ENCODE measurements at places on chromosomes 3 and 15.

DNA sequence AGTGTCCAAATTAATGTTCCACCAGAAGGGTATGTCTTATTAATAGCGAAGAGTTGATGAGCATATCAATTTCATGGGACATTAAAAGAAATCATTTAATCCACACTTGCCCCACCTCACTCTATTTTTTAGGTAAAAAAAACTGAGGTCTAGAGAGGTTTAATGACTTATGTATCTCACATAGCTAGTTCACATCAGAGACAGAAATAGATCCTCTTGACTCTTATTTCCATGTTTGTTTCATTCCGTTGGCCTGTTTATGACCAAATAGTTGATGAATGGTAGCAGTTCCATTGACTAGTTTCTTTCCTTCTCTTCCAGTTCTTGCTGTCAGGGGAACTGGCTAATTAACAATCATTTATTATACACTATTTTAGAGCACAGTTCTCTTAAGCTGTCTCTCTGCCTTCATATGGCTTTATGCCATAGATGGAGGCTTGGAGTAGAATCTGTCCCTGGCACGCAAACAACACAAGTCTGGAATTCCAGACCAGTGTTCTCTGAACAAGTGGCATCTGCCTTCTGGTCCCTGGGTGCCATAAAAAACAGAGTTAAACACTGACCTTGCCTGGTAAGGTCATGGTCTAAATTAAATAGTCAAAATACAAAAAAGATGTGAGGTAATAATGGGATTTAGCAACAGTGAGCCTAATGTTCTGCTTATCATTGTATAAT is 220.0 kb upstream of the CGNL1 start:
- no peak for DNase-seq

- no peak for DNase-seq
Measured at GRCh38 chr3:177642804-177643125, 445.5 kb upstream of the TBL1XR1 start.

DNA sequence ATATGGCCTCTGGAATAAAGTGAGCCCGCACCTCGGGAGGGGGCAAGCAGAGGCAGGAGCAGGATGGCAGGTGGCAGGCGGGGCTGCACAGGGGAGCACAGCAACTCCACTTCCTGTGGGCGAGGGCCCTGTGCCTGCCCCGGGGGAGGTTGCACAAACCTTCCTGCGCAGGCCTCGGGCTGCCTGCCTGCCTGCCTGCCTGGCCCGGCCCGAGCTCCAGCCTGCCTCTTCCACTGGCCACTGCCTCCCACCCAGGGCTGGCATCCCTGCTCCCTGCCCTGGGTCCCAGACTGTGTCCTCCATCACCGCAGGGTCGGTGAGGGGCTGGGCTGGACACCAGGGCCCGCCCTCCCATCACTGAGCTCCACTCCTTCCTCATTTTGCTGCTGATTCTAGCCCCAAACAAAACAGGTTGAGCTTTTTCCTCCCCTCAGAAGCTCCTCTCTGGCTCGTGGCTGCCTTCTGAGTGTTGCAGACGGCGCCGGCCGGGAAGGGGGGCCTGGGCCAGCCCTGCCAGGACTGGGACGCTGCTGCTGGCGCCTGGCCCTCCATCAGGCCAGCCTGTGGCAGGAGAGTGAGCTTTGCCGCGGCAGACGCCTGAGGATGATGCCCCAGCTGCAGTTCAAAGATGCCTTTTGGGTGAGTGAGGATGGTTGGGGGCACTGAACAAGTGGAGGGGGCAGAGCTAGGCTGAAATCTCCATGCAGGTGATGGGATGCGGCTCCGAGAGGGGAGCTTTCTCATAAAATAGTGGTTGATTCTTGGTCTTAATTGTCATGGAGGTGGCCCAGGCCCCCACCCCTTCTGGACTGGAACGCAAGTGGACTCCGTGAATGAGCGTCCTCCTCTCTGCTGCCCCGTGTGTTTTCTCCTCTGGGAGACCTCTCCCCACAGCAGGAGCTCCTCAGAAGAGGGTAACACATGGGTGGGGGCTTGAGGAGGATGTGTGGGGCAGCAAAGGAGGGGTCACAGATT is at the start of gene PSTPIP1:
PSTPIP1 (plus strand) TSS at position 156 of the 975 bp plus-strand sequence; CDS start at position 604, 448 bp downstream.
- no peak for DNase-seq

DNA sequence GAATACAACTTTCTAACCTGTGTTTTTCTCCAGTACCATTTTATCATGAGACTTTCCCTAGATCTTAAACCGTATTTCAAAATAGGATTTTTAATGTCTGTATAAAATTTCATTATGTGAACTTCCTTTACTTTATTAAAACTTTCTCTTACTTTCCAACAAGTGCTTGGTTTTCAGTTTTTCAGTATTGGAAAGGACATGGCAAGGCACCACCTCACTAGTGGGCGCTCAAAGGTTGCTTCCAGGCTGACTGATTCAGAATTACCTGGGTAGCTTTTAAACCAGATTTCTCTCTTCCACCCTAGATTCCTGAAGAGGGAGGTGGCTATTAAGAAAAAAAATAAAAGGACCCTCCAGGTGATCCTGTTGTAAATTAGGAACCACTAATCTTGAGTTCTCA is 236.6 kb downstream of the SOX2 start:
- DNase-seq: no peak

DNA sequence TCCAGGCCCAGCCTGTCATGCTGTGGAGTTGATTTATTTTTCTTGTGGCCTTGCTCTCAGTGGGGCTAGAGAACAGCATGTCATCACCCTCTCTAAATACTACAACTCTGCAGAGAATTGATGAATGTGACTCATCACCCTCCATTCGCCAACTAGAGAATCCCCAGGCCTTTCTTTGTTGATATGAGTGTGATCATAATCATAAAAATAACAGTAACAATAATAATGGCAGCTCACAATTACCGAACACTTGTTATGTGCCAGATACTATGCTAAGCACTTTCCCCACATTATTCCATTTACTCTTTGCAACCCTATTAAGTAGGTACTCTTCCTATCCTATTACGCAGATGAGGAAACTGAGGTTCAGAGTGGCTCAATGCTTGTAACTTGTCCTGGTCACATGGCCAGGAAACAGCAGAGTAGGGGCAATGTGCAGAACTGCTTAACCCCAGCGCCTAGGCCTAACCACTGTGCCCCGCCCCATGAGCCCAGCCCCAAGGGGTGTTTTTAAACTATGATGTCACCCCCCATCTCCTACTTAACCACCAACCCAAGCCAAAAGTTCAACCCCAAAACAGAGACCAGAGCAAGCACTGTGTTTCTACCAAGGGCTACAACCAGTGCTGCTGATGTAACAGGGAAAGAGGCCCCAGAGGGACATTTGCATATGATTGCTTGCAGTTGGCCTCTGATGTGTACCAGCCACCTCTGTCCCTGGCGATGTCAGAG is 104.5 kb downstream of the ADCY5 start:
- DNase-seq: peak; percentile 59

DNA sequence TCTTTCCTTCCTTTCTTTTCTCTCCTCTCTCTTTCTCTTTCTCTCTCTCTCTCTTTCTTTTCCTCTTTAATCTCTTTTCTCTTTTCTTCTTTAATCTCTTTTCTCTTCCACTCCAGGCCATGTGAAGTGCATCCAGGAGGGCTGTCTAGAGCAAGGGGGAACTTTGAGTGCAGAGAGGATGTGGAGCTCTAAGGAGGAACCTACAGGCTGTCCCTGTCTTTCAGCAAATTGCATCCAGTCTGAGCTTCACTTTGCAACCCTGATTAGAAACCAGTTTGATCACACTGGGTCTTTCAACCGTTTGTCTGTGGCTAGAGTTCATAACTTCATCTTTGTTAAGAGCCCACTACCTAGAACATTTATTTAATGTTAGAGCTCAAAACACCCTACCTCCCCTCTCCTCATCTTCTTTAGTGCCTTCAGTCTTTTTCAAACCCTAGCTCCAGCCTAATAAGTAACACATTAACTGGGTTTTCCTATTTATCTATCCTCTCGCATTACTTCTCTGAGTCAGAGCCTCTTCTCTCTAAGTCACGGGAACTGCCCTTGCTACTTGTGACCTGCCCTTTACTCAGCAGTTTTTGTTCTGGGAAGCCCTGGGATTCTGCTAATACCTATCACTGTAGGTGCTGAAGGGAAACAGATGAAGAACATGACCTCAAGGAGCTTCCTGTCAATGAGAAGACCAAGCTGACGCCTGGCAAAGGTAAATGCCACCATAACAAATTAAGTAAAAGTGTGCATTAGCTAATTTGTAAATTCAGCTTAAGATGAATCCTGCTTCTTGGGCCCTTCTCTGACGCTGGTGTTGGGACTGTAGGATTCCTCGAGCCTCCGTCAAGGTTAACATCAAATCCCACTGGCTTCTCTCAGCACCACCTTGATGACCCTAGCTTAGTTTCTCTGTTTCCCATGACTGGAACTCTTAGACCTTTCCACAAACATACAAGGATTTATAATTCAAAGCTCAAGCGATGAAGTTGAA is at the start of gene GCNT3:
GCNT3 (plus strand) TSS at position 508 of the 985 bp plus-strand sequence. CDS start 6,456 bp downstream, outside the sequence.
- DNase-seq: no peak

DNA sequence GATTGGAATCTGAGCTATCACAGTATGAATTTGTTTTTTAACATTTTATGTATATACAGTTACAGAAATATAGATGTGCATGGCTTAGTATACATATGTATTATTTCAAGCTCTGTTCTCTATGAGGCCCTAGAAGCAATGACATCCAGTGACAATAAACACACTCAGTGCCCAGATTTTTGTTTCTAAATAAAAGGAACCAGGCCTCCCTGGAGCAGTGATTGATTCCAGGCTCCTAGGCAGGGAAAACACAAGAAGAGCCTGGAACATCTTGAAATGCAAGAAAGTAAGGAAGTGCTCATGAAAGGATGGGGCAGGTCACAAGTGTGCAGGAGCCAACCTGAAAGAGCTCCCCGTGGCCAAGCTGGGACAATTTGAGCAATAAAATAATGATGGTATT is 18.5 kb upstream of the CGNL1 start:
- no peak for DNase-seq

DNA sequence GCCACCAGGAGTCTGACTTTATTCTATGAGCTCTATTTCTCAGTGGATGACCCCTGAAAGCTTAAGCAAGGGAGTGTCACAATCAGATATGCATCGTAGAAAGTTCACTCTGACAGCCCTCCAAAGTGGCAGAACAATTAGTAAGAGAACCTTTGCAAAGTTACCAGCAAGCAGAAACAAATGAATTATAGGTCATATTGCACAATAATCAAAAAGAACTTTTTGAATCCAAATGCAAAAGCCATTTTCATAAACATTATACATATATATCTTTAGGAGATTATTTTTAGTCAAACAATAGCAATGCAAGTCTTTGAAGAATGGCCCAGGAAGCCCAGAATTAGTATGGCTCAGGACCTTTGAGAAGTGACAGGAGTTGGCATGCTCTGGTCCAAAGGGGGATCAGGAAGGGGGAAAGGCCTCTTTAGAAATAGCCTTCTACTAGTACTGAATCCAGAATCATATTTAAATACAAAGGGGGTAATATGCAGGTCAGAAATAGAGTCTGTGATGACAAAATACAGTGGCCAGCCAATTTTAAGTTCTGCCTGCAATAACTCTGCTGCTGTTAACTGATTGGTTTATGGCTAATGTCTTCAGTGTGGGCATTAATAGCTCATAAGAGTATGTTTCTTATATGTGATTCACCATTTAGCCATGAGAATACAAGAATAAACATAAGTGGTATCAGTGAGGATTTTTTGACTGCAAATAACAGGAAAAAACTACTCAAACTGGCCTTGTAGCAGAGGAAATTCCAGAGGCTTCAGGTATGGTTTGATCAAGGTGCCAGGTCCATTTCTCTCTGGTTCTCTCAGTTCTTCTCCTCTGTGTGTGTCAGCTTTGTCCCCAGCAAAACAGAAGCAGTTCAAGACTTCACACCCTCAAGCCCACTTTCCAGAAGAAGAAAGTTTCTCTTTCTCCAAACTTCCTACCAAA is 17.0 kb upstream of the ITGB5 start:
- no peak for DNase-seq

DNA sequence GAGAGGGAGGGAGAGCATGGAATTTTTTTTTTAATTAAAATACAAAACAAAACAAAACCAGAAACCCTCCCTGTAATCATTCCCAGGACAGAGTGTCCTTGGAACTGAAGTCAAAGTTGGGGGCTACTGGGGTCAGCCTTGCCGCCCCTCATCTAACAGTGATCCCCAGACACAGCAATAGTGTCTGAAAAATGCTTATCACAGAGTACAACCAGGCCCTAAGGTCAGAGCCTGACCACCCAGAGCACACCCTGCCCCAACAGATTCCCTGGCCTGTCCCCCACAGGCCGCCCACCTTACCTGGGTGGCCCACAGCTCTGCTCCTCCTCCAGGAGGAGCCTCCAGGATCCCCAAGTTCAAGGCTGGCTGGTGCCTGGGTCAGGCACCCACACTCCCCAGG is 101.6 kb upstream of the LINGO1 start:
- DNase-seq: no peak

DNA sequence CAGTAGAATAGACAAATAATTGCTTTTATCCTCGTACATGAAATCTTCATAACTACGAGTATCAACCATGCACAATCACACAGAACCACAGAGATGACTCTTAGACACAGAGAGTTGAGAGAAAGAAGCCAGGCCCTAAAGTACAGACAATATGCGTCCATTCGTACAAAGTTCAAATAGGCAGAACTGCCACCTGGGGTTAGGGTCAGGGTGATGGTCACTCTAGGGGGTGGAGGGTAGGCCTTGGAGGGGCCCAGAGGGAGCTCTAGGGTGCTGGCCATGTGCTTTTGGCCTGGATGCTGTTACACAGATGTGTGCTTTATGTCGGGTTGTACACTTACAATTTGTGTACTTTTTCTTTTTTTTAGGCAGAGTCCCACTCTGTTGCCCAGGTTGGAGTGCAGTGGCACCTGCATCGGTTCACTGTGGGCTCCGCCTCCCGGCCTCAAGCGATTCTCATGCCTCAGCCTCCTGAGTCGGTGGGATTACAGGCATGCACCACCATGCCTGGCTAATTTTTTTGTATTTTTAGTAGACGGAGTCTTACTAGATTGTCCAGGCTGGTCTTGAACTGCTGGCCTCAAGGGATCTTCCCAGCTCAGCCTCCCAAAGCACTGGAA is 65.9 kb upstream of the KLF13 start:
- DNase-seq: no peak

DNA sequence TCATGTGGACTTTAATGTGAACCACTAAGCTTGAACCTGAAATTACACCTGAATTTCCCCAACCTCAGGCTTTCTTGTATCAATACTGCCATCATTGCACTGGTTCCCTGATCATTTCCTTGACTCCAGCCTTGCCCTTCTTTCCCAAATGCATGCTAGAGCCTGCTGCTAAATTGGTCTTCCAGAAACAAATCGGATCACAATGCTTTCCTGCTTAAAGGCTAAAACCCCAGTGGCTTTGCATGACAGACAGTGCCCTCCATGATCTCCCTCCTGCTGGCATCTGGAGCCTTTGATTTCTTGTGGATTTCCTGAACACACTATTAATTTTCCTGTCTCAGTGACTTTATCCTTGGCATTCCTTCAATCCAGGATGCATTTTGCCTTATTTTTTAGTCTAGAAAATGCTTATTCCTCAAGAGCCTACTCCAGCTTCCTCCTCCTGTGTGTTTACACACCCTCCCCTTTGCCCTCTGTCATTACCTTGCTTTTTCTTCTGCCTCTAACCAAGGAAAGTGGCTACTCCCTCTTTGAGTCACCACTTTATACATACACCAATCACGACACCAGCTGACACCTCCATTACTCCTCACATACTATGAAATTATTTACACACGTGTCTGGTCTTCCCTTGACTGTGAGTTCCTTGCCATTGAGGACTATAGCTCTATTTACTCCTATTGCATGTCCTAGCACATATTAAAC is 214.6 kb downstream of the KCNAB1 start:
- no peak for DNase-seq

GRCh38 chr15:98720577-98721565 is 72.5 kb downstream of the IGF1R start:
- DNase-seq: no peak

Data from fibroblast of skin of left quadriceps (primary cell).